SJCRH30 (cell line): ENCODE measurements at places on chromosomes 16 and 17.

GRCh38 chr17:59004338-59005111 lies 102.2 kb downstream of the TRIM37 start:
- DNase-seq = peak; percentile 77

DNA sequence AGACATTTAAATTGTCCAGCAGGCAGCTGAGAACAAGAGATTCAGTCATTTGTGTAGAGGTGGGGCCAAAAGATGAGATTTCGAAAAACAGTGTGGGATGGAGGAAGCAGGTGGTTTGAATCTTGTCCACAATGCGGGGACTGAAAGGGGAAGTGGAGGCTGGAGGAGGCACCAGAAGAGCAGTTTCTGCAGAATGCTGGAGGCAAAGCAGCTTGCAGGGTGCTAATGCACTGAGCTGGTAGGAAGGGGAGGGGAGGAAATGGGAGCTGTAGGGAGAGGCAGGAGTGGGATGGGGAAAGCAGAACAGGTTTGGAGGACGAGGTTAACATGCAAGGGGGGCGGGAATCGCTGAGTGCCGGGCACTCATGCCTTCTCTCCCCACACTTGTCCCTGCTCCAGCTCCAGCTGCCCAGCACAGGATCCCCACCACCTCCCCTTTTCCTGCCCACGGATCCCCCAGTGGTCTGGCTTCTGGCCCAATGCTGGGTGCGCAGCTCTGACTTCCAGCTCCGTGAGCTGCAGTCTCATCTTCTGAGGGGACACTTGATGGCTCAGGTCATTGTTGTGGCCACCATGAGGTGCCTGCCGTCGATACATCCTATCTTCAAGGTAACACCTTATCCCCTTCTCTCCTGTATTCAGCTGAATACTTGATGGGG lies 9.4 kb downstream of the C17orf100 start:
- no peak for DNase-seq

- DNase-seq = no peak
Observed at GRCh38 chr16:12091569-12092543, 115.3 kb downstream of the SNX29 start.

- DNase-seq = no peak
Observed at GRCh38 chr16:10921536-10922327, 20.5 kb downstream of the DEXI start.

GRCh38 chr17:41823141-41823524 lies 10.3 kb downstream of the FKBP10 start:
- no peak for DNase-seq

GRCh38 chr17:8382052-8382879 lies 727 bp downstream of the RPL26 start:
- DNase-seq = no peak

DNA sequence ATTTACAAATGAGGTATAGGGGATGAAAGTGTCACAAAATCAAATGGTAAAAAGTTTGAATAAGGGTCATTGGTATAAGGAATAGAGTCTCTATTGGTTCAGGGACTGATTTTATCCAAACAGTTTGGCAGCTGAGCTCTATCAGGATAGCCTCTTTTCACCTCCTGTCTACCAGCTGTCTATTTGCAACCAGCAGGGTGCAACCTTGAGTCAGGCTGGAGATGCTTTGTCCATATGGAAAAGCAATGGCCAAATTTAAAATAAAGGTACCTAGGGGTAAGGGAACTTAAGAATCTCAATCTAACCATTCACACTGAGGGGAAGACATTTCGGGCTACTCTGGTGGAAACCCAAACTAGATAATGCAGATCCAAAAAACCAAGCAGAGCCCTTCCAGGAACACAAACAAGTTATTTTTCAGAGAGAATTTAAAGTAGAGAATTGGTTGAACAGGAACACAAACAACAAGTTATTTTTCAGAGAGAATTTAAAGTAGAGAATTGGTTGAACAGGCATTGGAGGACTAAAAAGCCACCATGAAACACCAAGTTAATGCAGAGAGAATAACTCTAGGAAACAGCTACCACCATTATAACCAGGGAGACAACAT lies 12.6 kb upstream of the CA10 start:
- DNase-seq = peak; percentile 61

DNA sequence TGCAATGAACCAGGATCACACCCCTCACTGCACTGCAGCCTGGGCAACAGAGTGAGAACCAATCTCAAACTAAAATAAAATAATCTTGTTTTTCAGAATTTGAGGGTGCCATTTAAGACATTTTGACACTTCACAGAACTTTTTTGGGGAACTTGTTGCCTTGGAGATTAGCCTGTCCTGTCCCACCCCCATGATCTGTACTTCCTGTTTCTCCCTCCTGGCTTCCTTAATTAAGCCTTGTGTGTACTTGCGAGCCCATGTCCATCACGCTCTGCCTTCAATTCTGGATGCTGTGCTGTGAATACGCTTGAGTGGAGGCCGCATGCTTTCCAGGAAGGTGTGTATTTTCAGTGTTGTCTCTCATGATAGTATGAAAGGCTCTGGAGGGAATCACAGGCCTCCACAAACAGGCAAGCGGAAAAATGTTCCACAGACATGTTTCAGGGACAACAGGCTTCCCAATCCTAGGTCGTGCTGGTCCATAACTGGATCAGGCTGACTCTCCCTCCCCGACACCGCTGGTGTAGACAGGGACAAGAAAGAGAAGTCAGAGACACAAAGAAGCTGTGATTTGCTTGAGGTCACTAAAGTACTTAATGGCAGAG lies 56.9 kb downstream of the NOS2 start:
- DNase-seq = no peak

DNA sequence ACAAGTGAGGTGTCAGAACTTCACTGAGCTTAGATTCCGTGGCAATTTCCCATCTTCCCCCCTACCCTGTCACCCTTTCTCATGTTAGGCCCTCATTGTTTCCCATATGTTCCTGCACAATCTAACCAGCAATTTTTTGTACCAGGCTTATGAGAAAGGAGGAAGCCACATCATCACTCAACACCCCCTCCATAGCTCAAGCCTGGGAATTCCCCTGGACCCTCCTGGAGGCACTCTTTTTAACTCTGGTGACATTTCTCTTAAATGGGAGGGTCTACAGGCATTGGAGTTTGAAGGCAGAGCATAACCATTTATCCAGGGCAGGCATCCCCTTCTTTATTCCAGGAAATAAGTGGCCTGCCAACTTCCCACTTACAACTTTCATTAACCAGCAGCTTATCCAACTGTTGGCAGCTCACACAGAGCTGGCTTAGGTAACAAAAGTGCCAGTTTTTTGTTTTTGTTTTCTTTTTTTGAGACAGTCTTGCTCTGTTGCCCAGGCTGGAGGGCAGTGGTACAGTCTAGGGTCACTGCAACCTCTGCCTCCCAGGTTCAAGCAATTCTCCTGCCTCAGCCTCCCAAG lies 10.4 kb upstream of the GLG1 start:
- DNase-seq = no peak

DNA sequence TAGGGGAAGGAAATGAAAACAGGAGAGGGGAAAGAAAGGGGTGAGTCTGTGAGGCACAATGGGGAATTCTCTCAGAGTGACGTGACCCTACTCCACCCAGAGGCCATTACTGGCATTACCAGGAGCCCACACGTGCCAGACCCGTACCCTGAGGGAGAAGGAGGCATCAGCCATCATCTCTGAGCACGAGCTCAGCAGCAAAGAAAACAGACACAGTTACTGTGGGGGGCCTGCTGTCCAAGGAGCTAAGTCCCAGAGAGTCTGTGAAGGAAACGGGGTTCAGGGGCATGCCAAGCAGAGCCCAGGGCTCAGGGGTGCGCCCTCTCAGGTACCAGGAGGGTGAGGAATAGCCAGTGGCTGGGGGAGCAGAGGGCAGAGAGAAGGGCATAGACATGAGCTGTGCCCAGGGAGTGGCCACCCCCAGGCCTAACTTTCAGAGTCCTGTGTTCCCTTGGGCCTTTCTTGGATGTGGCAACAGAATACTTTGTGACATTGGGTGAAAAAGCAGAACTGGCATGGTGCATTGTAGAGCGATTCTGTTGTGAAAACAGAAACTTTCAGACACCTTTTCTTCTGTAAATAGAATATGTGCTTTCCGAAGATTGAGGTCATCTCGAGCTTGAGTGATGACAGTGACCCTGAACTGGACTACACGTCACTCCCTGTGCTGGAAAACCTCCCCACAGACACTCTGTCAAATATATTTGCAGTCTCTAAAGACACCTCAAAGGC lies 11.3 kb downstream of the TAF1C start:
- peak; percentile 71 for DNase-seq

DNA sequence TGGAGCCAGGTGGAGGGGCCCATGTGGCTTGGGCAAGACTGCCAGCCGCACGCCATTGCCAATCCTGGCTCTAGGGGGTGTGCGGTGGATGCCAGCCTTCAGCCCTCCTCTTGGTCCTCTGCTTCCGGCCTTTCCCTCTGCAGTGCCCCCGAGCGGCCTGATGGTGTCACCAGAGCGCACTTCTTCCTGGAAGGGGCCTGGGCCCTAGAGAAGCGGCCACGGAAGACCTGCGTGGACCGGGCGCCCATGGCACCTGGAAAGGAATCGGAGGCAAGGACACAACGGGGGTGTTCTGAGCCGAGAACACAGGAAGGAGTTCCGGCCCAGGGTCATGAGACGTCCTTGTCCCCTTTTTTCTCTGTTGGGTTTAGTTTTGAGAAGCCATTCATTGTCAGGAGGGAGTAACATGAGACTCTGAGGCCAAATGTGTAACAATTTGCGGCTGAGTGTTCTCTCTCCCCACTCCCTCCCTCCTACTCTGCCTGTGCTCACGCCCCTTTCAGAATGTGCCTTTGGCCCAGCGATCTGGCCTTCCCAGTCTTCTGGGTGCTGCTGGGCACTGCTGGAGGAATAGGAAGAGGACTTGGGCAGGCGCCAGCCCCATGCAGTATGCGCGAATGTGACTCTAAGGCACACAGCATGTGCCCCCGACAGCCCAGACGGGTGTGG lies 92.8 kb downstream of the IRX3 start:
- DNase-seq = peak; percentile 85

DNA sequence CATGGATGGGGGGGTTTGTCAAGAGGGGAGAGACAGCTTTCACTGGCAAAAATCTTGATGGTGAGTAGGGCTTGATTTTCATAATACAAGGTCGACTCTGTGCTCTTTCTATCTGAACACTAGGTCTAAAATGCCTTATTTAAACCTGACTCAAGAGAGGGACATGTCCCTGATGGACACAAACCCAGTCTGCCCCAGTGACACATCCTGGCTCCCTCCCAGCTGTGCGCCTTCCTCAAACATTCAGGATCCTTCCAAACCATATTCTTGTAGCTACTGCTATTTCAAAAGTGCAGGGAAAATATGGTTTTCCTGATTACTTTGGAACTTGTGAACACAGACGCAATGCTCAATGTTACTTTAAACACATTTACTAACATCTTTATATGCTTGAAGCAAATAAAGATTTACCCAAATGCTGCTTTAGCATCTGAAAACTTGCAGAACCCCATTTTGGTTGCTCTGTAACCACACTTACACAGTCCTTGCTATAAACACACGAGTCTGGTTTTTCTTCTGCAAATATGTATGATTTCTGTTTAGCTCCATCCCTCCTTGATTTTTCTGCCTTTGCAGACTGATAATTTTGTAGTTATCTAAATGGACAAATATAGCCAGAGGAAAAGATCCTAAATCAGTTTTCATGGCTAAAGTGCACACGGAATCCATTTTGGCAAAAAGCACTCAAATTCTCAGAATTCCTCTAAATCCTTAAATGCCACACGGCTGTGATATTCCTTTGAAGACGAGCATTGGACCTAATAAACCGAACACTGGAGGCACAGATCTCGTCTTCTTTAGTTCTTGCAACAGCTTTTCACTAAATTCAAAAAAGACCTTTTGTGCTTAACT lies 499.9 kb upstream of the ZFHX3 start:
- DNase-seq = no peak

GRCh38 chr17:28327709-28328108 lies 7.6 kb downstream of the IFT20 start:
- no peak for DNase-seq

GRCh38 chr16:14121872-14122271 lies 50.8 kb downstream of the MRTFB start:
- no peak for DNase-seq

DNA sequence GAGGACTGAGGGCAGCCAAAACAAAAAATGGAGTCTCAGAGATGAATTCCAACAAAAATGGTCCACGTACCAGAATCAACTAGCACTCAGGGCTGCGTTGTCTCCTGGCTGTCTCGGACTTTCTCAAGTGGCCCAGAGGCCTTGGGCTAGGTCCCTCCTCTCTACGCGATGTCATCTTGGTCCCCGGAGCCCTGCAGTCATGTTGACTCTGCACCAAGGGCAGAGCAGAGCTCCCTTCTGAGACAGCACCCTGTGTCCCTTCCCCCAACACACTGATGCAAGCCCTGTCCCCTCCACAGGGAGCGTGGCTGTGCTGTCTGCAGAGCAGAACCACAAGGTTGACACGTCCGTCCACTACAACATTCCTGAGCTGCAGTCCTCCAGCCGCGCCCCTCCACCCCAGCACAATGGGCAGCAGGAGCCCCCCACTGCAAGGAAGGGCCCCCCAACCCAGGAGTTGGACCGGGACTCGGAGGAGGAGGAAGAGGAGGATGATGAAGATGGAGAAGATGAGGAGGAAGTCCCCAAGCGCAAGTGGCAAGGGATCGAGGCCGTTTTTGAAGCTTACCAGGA lies 20.8 kb downstream of the GINS2 start:
- no peak for DNase-seq

GRCh38 chr17:81002013-81002384 lies 10.4 kb downstream of the CHMP6 start:
- DNase-seq = no peak

- no peak for DNase-seq
Observed at GRCh38 chr17:64449545-64449944, 630 bp downstream of the MILR1 start.

GRCh38 chr17:76420356-76421043 lies 32.5 kb downstream of the UBE2O start:
- DNase-seq = no peak

DNA sequence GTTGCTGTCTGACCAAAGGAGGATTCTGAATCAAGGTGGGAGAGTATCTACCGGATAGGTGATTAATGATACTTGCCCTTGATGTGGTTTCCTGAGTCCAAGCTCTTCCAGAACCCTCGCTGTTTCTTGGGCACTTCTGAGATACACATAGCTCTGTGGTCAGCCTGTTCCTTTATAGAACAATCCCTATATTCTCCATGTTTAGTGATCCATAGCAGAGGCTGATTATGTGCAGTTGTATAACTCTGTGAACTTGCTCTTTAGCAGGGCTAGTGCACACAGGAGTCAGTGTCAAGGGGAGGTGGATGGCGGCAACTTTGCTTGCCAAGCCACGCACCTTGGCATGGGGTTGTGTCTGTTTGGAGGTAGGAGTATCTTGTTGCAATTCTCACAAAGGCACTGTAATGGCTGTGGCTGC lies 36.1 kb downstream of the ARL4D start:
- no peak for DNase-seq

GRCh38 chr16:87560428-87561199 lies 41.7 kb upstream of the JPH3 start:
- peak; percentile 14 for DNase-seq

GRCh38 chr16:60204181-60204580 lies 1470.1 kb upstream of the GOT2 start:
- no peak for DNase-seq
